Hematopoietic multipotent progenitor cell treated with erythropoietin and hydrocortisone succinate and interleukin-3 and kit ligand, for 17 days (in vitro differentiated cells): ENCODE measurements at places on chromosomes 2 and 18.
A peak's percentile ranks its signal among the peaks of the same experiment; 100 is the strongest.

DNA sequence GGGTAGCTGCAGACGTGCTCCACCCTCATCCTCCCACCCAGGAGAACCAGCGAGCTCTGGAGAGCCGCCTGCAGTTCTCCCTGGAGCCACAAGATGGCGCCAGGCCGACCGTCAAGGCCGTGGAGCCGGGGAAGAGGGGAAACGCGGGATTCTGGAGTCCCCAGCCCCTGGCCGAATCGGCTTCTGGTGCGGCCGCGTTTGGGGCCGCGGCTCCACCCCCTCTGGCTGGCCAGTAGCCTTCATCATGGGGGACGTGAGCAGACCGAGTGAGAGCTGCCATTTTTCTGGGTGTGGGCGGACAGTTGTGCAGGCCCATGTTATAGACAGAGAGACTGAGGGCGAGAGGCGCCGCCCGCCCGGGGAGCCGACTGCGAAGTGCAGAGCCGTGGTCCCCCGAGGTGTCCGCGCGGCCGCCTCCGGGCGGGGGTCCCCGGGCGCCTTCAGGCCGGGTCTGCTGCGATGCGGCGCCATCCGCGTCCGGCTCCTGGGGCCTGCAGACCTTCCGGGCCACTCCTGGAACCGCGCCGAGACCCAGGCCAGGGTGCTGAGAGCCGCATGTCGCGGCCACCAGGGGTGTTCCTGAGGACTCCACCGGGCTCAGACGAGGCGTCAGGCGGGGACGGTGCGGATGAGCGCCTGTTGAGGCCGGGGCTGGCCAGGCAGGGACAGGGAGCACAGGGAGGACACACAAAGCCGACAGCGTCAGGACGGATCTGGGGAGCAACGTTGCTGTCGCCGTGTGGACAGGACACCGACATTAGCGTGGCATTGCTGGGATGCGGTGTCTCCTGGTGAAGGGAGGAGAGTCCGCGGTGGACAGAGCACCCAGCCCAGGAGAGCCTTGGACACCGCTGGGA lies 418.2 kb upstream of the HS6ST1 start:
- DNase-seq: peak; percentile 48

DNA sequence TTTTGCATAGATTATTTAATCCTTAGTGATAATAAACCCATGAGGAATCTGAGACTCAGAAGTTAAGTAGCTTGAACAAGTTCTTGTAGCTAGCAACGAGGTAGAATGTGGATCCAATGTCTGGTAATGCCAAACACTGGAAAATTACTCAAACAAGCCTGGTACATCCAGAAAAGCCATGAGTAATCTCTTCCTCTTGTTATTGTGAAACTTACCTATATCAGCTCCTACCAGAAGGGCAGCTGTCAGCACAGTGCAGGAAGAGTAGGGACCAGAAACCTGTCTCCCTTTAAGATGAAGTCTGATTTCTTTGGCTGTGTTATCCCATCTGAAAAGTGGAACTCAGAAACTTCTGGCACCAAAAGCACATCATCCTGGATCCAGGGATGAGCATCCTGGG lies 7.7 kb upstream of the SERPINB8 start:
- DNase-seq: no peak

- DNase-seq: no peak
Measured at GRCh38 chr2:63992061-63992685, 27.1 kb downstream of the VPS54 start.

- no peak for DNase-seq
Measured at GRCh38 chr18:297936-298335, 30.1 kb upstream of the THOC1 start.

DNA sequence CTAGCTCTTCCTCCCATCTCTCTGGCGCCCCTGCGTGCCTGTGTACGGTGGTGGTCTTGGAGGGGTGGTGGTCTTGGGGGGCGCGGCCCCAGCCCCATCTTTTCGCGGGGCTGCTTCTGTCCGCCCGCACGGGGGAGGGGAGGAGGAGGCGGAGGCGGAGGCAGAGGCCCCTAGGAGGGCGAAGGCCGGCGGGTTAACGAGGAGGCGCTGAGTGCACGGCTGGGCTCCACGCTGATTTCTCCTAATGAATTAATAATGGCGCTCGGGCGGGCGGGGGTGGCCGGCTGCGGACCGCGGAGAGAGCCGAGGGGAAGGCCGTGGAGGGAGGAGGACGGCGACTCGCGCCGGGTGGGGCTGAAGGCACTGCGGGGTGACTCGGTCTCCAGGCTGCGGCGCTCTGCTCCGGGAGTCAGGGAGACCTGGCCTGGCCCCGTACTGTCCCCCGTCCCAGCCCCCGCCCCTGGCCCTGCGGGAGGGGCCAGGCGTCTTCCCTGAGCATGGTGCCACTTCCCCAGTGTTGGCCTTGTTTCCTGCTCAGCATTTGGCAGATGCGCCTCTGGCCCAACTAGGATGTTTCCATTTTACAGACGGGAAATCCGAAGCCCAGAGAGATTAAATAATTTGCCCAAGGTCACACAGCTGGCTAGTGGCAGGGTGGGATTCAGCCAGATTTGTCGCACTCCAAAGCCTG lies 6.0 kb downstream of the GAREM2 start:
- DNase-seq: no peak

- peak; percentile 99 for DNase-seq
Measured at GRCh38 chr18:79068937-79069716, at the start of gene ATP9B. ATP9B (plus strand) TSS chr18:79069394; CDS start chr18:79069411, 17 bp downstream.

GRCh38 chr2:205563646-205564045 lies 118.7 kb upstream of the NRP2 start:
- DNase-seq: no peak
